Erythroblast (primary cell): ENCODE measurements at places on chromosomes 16 and 17.

- DNase-seq, result no peak
Measured at GRCh38 chr17:2427910-2428309, 27.1 kb upstream of the MNT start.

DNA sequence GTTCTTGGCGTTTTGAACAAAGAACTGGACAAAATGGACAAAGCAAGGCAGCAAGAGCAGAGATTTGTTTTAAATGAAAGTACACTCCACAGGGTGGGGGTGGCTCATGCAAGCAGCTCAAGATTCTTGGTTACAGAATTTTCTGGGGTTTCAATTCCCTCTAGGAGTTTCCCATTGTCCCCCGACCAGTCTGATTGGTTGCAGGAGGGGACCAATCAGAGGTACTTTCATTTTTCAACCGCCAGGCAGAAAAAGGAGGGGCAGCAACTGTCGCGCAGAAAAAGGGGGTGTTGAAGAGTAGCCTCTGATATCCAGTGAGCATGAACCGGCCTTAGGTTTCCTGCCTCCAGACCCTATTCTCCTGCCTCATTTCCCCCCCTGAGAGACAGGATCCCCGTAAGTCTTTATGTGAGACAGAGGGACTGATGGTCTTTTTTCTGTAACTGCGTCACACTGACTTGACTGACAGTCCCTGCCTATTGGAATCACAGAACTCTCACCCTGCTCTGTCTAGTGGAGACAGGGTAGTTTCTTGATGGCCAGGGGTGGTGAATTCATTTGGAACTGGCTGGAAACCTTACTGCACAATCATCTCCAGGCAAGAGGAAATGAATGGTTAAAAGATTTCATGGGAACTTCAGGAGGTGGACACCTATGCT, 59.4 kb upstream of the ALOX12 start:
- no peak for DNase-seq

GRCh38 chr17:4605826-4606225, 21.5 kb downstream of the SMTNL2 start:
- DNase-seq, result no peak

DNA sequence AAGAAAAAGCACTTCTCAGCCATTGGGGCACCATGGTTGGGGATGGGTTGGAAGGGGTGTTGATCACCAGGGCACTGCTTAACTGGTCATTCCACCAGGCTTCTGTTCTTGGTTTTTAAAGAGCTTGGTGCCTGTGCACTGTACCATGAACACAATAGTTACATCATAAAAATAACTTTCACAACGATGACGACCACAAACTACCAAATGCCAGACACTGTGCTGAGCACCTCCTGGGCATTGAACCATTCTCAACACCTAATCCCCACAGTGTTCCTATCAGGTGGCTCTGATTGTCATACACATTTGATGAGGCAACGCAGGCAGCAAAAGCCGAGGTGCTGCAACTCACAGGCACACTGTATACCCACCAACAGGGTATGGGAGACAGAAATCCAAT, 208.0 kb downstream of the FOXL1 start:
- DNase-seq, result no peak

GRCh38 chr16:12311877-12312276, 335.3 kb downstream of the SNX29 start:
- DNase-seq, result no peak

DNA sequence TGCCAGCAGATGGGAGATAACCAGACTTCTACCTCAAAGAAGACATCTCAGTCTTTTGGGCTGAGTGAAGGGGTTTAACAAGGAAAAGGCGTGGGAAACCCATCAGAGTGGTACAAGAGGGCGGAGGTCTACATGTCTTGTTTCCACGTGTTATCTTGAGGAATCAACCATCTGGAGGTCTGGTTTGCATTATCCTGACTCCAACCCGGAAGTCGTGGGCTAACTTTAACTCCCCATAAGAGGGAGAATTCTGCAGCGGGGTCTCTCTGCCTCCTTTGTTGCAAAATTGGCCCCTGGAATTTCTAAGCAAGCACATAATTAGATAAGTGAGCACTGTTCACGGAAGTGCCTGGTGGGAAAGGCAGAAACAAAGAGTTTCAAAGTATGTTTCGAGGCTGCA, 398.7 kb upstream of the C16orf82 start:
- DNase-seq, result no peak

GRCh38 chr17:50513495-50513894, 5.3 kb downstream of the MYCBPAP start:
- DNase-seq, result no peak

DNA sequence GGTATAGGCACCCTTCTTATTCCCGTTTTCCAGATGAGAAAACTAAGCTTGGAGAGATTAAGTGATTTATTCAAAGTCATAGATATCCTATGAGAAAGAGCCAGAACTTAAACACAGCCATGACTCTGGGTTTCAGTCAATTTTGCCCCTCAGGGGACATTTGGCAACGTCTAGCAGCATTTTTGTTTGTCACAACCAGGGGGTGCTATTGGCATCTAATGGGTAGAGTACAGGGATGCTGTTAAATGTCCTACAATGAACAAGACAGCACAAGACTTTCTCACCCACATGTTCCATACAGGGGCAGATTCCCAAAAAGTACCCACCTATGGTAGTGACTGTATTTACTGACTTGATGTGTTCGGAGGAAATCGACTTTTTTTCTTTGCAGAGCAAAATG, 4.8 kb upstream of the SHISA9 start:
- DNase-seq, result peak; percentile 49

- DNase-seq, result no peak
Measured at GRCh38 chr16:13982451-13982850, 62.5 kb downstream of the ERCC4 start.

DNA sequence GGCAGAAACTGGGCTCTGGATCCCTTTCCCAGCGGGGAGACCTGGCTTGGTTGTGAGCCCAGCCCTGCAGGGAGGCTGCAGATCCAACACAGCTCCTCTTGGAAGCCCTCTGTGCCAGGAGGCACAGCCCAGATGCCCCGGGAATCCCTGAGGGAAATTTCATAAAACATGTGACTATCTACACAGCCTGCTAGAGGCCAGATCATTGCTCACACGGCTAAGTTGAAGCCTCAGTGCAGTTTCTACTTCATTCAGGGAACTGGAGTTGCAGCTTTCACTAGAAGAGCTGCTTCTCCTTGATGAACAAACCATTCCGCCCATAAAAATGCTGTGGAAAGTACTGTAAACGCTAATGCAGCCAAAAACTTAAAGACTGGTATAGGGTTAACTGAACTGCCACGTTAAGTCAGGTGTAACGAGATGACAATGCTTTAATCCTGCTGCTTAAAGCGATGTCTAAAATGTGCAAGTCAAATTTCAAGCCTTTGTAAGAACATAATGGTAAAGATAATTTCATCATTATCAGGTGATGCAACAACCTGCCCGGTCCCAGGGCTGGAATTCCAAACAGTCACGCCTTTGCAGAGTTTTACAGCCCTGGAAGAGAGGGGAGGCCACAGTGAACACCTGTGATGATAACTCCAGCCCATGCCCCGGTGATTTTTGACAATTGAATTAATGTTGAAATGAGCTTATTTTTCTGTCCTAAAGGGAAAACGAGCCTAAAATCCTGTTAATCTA, 172.5 kb downstream of the ZFHX3 start:
- no peak for DNase-seq

GRCh38 chr16:73670836-73671820, 623.2 kb upstream of the ZFHX3 start:
- DNase-seq, result no peak

DNA sequence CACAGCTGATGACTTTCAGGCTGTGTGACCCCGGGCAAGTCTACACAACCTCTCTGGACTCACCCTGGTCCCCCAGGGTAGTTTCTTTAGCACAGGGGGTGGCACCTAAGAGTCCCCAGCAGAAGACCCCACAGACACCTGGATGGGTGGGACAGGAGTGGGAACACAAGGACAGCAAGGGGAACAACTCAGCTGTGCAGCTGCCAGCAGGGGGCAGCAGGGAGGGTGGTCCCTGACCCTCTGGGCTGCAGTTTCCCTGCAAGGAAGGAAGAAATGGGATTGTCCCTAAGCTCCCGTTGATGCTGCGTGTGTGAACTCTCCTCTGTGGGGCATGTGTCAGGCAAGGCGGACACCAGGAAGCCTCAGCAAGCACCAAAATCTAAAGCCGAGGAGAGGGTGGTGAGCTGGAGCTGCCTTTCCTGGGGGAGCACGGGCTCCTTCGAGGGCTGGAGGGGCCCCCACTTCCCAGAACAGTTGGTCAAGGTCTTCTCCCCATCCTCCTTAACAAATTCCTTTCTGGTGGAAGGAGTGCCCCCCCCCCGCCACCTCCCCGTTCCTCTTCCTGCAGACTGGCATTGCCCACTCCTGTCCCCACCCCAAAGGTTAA, 24.1 kb upstream of the CDH5 start:
- DNase-seq, result no peak

- DNase-seq, result no peak
Measured at GRCh38 chr17:81470944-81471817, 41.4 kb downstream of the ACTG1 start.

- no peak for DNase-seq
Measured at GRCh38 chr17:55563363-55563762, 52.1 kb upstream of the SMIM36 start.

DNA sequence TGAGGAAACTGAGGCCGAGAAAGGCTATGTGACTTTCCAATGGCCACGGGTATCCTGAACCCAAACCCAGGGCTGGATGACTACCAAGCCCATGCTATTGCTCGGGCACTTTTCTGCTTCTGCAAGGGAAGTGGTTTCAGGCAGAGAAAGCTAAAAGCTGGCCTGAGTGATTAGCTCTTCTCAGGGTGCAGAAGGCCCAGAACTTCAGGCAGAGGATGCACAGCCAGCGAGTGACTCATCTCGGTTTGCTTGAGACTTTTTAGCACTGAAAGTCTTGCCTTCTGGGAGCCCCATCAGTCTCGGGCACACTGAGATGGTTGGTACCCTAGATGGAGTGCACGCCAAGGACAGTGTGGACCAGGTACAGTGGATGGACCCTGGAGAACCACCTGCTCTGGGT, 129.5 kb upstream of the SDK2 start:
- no peak for DNase-seq

DNA sequence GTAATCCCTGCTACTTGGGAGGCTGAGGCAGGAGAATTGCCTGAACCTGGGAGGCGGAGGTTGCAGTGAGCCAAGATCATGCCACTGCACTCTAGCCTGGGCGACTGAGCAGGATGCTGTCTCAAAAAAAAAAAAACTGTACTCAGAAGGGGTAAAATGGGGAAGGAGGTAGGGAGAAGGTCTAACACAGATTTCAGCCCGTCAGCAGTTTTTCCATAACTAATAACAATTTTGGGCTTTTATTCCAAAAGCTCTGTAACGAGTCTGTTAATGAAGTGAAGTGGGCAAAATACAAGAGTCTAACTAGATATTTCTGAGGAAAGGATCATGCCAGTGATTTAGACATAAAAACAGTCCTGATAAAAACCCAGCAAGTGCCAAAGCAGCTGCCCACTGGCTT, 10.8 kb downstream of the ZNF821 start:
- no peak for DNase-seq

GRCh38 chr17:49841548-49841947, 6.3 kb downstream of the TAC4 start:
- no peak for DNase-seq

DNA sequence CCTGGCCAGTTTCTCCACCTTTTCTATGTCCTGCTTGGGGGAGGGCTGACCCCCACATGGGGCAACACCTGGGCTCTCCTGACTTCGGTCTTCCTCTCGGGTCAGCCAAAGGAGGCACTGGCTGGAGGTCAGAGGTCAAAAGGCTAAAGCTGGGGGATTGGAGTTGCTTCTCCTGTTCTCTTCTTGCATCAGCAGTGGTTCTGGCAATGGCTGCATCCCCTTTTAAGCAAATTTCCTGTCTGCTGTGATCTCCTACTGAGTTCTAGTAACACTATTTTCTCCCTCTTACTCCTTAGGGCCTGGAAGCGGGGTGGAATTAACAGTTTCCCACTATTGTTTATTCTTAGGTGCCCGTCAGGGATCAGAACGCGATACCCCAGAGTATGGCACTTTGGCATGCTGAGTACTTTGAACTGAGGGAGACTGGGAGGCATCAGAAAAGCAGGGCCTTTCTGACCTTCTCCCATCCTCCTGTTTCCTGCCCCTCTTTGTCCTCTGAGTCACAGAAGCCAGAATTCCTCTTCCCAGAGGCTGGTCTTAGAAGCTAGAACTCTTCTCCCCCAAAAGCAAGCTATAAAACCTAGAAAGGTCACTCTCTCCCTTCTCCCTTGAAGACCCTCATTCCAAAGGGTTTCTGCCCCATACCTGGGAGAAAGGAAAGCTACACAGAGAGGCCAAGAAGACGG, 268.2 kb downstream of the STX8 start:
- no peak for DNase-seq

- DNase-seq, result no peak
Measured at GRCh38 chr16:58329135-58329534, 34.3 kb upstream of the PRSS54 start.

DNA sequence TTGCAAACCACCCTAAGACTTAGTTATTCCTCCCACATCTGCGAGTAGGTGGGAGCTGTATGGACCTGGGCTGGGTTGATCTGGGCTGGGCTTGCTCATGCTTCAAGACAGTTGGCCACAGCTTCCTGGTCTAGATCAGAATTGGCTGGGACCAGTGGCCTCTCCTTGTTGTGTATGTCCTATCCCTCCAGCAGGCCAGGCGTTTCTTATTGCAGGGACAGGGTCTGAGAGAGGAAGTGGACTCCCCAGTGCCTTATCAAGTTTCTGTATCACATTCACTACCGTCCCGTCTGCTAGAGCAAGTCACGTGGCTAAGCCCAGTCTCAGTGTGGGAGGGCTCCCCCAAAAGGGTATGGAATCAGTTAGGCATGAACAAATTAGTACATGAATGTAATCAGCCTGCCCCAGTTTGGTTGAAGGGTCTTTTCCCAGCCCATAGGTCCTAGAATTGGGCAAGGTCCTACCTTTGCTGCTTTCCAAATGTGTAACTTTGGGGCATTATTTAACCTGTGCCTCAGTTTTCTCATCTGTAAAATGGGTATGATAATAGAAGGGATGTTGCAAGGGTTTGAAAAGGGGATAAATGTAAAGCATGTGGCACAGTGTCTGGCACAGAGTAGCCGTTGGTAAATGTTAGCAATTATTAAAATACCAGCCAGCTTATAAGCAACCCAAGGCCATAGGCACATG, 36.0 kb downstream of the NKD1 start:
- peak; percentile 4 for DNase-seq

DNA sequence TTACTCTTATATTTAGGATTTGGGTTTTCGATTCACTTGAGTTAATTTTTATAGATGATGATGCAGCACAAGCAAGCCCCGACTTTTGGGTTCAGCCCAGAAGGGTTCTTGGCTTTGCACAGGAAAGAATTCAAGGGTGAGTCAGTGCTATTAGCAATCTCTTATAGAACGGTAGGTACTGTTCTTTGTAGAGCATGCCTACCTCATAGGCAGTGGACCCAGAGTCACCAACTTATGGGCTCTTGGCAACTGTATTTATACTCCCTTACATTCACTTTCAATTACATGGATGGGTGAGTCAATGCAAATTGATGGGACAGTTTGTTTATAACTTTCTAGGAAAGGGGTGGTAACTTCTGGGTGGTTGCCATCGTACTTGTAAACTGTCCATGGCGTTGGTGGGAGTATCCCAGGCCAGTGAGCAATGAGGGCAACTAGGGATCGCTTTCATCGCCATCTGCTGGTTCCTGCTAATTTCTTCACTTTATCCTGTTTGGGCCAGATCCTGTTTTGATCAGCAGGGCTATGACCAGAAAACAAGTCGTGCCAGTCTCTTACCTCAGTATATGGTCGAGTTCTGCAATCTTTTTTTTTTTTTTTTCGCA, 362.6 kb downstream of the CNTNAP4 start:
- peak; percentile 42 for DNase-seq

- peak; percentile 21 for DNase-seq
Measured at GRCh38 chr17:81685108-81685507, 1.3 kb downstream of the HGS start.
